ENCODE measurements at places on chromosomes 5 and 9.

- DNase-seq = no peak
Observed at GRCh38 chr9:114400219-114400618, 12.4 kb upstream of the AKNA start.

DNA sequence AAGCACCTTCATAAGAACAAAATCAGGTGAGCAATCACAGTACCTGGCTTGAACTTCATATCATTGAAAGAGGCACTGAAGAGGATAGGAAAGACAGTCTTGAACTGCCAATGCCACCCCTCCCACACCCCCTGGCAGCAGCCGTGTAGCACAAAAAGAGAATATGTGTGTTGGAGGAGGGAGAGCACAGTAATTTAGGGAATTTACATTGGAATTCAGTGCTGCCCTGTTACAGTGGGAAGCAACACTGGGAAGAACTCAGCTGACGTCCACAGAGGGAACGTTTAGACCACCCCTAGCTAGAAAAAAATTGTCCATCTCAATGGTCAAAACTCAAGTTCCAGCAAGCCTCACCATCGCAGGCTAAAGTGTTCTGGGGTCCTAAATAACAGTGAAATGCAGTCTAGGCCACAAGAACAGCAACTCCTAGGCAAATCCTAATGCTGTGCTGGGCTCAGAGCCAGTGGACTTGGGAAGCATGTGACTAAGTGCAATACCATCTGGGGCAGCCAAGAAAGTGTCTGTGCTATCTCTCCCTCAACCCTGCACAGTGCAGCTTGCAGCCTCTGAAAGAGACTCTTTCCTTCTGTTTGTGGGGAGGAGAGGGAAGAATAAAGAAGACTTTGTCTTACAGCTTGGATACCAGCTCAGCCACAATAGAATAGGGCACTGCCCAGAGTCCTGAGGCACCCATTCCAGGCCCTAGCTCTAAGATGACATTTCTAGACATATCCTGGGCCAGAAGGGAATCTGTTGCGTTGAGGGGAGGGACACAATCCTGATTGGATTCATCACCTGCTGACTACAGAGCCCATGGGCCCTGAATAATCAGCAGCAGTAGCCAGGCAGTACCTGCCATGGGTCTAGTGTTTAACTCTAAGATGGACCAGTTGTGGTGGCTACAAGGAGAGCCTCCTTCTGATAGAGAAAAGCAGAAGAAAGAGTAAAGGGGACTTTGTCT is 62.1 kb upstream of the VLDLR start:
- DNase-seq = no peak

- no peak for DNase-seq
Observed at GRCh38 chr9:109166771-109167601, at the start of gene FRRS1L. TSS of gene FRRS1L (minus strand) at chr9:109167249. CDS start at chr9:109167138, 111 bp downstream.

DNA sequence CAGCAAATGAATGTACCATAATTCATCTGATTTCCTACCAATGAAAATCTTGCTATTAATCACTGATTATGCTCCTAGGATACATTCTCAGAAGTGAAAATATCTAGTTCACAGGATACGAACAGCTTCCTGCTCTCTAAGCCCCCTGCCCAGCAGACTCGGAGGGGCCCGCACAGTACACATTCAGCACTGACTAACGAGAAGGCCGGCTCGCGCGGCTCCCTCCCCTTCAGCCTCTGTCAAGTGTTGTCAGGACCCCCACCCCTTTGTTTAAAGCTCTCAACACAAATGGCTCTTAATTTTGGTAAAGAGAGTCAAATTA is 82.0 kb downstream of the PRRT1B start:
- DNase-seq = no peak

DNA sequence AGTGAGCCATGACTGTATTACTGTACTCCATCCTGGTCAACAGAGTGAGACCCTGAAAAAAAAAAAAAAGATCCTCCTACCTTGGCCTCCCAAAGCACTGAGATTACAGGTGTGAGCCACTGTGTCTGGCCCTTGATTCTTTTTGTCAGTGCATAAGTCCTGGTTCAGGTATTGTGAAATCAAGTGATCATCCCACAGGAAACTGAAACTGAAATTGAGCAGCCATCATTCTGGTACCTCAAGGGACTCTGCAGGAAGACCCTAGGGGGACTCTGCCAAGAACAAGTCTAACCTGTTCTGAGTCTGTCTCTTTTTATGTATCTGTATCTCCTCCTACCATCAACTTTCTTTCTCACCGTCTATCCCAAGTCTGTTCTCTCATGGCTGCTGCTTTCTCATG is 1.9 kb upstream of the DCAF10 start:
- DNase-seq = no peak

- no peak for DNase-seq
Observed at GRCh38 chr5:143759396-143760130, 52.4 kb upstream of the HMHB1 start.

- no peak for DNase-seq
Observed at GRCh38 chr9:31393240-31393639, 991.2 kb upstream of the ACO1 start.
